ENCODE measurements at places on chromosomes 2 and 18.

- no peak for DNase-seq
Measured at GRCh38 chr2:15945909-15946705, 5.8 kb downstream of the MYCN start.

DNA sequence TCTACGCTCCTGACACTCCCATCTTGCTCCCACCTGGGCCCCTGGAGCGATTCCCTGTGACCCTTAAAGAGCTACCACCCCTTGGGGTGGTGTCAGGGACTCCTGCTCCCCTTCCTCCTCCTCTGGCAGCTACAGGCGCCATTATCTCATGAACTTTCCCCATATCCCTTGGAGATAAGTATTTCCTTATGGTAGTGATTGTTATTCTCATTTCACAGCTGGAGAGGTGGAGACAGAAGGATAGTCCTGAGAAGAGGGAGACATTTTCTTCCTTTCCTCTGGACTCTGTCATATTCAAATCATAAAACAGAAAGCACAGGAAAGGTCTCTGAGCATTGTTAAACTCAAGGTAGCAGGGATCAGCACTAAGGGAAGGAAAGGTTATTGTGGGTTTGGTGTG lies 34.6 kb downstream of the RDH14 start:
- DNase-seq: no peak

GRCh38 chr2:217792626-217793527 lies 209.9 kb downstream of the TNS1 start:
- no peak for DNase-seq

DNA sequence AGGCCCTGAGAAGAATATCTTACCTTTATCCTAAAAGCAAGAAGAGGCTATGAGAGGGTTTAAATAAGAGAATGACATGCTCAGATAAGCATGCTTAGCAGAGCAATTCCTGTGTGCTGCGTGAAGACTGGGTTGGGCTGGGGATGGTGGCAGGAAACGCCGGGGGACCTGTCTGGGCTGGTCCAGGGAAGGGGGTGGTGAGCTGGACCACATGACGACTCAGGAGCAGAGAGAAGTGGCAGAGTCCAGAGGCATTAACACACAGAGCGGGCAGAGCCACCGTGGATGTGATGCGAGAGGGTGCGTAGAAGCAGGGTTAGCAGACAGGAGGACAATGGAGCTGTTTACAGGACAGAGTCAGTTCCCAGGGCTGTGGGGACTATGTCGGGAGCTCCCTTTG lies 84.5 kb downstream of the ZBTB7C start:
- no peak for DNase-seq

- no peak for DNase-seq
Measured at GRCh38 chr2:217521820-217522219, 481.0 kb downstream of the TNS1 start.

DNA sequence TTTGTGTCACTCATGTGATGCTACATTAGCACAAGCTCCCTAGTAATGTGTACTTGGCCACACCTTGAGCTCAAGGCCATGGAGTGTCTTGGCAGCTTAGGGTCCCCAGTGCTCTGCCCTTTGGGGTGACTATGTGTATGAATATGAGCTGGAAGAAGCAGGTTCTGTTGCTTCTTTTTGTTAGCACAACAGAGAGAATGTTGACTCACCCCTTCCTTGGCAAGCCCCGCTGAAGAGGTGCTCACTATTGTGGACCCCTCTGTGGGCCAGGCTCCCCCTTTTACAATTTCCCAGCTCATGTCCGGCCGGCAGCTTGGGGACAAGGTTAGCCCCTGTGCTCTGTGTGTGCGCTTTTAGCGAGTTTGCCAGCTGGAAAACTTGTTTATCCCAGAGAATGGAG lies 48.1 kb downstream of the DGKD start:
- no peak for DNase-seq

DNA sequence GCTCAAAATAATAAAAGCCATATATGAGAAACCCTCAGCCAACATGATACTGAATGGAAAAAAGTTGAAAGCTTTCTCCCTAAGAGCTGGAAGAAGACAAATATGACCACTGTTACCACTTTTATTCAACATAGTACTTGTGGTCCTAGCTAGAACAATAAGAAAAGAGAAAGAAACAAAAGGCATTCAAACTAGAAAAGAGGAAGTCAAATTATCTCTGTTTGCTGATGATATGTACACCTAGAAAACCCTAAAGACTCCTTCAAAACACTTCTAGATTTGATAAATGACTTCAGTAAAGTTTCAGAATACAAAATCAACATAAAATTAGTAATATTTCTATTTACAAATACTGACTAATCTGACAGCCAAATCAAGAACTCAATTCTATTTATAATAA lies 328.8 kb upstream of the GCFC2 start:
- DNase-seq: no peak

DNA sequence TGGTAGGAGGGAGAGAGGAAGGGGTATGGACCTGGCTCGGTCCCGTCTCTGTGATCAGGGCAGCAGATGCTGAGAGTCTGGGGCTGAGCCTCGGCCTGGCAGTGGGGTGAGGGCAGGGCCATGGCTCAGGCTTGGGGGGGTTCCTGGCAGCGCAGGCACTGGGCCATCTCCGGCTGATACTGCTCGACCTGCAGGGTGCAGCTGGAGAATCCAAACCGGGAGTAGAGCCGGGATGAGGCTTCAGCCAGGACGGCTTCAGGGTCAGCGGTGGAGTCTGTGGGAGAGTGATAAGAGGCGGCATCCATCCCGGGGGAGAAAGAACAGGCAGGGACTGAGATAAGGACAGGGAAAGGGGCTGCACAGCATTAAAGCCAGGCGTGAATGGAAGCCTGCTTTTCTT lies 7.7 kb downstream of the SLC30A3 start:
- no peak for DNase-seq
